NCI-H524 (cell line): ENCODE measurements at places on chromosomes 5 and 9.

DNA sequence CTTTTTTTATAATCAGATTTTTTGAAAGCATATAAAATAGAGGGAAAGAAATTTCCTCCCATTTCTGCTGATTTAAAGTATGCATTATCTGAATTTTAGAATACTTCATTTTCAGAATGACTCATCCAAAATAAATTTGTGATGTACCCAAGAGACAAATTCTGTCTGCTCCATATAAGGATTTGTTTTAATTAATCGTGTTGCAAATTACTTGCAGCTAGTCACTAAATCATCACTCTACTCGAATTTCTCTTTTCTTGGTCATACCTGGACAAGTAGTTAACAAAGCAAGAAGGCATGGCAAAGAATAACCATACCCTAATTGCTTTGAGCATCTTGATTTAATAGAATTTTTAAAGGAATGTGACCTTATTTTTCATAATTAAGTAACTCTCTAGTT, 284.1 kb upstream of the GRAMD2B start:
- no peak for DNase-seq

- peak; percentile 65 for DNase-seq
Measured at GRCh38 chr9:33446946-33447798, at the start of gene AQP3. TSS of gene AQP3 (minus strand) at chr9:33447593. CDS start at chr9:33447530, 63 bp downstream.

- DNase-seq = no peak
Measured at GRCh38 chr5:16963821-16964220, 27.7 kb upstream of the MYO10 start.

GRCh38 chr5:15387931-15388524, 112.0 kb upstream of the FBXL7 start:
- no peak for DNase-seq

GRCh38 chr5:38184627-38185026, 73.7 kb upstream of the EGFLAM start:
- DNase-seq = peak; percentile 92

DNA sequence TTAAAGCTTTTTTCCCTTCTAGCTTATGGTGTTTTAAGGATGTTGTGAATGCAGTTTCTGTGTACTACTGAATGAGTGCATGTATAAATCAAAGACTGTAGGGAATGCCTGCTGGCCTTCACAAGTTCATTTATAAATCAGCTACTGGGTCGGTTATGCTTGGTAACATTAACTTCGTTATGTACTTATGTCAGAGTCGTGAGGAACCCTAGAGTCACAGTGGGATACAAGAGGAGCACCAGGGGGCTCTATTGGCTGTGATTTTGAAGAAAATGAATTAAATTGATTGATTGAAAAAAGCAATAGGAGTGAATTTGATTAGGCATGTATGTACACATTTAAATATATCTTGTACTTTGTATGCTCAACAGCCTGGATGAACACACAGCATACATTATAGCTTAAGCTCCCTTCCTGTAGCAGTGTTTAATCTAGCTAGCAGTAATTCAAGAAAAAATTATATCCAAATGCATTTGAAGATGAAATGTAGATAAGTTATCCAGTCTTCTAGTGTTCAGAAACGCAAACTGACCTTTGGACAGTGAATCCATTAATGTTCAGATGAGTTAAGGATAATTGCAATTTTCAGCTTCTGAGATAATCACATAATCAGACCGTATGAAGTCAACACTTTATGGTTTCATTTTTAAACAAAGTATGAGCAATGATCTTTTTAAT, 204.2 kb downstream of the KDM4C start:
- no peak for DNase-seq

- DNase-seq = no peak
Measured at GRCh38 chr9:134313470-134313869, 12.8 kb upstream of the RXRA start.

GRCh38 chr5:73534011-73534644, 31.3 kb downstream of the ANKRA2 start:
- no peak for DNase-seq
